ENCODE measurements at places on chromosomes 1 and 21.
A peak's percentile ranks its signal among the peaks of the same experiment; 100 is the strongest.

DNA sequence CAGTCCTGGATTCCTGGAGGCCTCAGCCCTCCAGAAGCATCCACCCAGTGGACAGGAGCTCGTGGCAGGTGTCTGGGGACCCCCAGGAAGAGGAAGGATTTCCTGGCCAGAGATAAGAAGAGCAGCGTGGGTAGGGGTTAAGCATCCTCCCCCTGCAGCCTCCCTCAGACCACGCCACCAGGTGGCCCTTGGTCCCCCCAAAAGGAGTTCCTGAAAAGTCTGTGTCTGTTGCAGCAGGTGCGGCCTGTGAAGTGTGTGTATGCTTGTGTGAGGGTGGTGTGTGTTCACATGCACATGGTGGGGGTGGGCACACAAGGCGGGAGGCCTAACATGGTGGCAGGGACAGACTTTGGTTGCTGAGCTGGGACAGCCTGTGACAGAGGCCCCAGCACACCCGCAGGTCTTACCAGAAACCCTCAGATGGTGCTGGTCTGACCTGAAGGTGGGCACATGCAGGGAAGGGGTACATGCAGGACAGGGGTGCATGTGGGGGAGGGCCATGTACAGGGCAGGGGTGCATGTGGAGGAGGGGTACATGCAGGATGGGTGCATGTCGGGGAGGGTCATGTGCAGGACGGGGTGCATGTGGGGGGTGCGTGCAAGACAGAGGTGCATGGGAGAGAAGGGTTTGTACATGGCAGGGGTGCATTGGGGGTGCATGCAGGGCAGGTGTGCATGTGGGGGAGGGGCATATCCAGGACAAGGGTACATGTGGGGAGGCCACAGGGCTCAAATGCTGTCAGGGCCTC lies 18.2 kb upstream of the RUNX3 start:
- DNase-seq = no peak

- DNase-seq = peak; percentile 44
These were observed 2.7 kb downstream of the PDE9A start for GRCh38 chr21:42655796-42656770.

DNA sequence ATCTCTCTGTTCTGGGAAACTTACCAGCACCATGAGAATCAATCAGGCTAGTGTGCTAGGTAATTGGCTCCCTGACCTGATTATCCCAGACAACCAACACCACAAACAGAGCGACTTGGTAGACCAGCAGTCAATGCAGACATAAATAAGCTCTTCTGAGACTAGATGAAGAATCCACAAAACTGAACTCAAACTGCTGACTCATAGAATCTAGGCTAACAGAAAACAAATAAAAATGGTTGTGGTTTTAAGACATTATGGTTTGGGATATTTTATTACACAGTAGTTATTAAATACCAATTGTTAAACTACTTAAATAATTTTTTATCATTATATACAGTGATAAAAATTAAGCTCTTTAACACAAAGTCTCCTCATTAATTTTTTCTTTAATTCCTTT lies 535.7 kb downstream of the COL11A1 start:
- DNase-seq = no peak

- no peak for DNase-seq
These were observed 8.2 kb downstream of the GOLPH3L start for GRCh38 chr1:150688763-150689162.

DNA sequence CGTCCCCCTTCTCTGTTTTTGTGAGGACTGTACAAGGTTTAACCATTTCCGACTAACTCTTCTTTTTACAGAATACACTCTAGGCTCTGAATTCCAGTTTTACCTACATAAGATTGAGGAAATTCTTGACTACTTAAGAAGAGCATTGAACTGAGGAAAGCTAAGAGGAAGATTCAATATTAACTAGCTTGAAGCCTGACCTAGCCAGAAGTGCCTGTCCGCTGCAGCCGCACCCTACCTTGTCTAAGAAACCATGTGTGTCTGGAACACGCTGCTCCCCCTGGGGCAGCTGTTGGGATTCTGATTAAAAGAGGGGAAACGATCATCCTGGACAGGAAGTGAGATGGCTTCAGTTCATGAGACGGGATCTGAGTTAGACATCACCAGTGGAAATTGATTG lies 28.9 kb downstream of the CA6 start:
- no peak for DNase-seq

- no peak for DNase-seq
These were observed 28.2 kb downstream of the CNN3 start for GRCh38 chr1:94898491-94899385.

Data from Daoy (cell line).